OCI-LY7 (cell line): ENCODE measurements at places on chromosomes 3 and 15.

- no peak for DNase-seq
Measured at GRCh38 chr3:132622761-132623160, 25.7 kb downstream of the ACKR4 start.

- no peak for DNase-seq
Measured at GRCh38 chr3:62378311-62378789, 5.0 kb upstream of the FEZF2 start.

DNA sequence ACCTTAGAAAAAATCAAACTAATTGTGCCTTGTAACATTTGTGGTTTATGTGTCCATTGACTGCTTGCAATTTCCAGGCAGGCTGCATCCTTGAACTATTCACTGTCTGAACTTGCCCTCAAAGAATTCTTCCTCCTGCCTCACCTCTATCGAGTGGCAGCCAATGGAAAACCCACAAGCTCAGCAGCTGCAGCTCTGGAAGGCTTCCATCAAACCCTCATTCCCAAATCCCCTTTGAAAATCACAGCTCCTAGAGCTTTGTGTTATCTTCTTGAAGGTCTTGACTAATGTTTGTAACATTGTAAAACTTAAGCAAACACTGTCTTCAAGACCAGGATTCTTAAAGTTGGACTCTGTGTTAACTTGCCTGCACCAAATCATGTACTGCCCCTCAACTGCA lies 81.1 kb downstream of the FILIP1L start:
- DNase-seq, result no peak

- DNase-seq, result no peak
Measured at GRCh38 chr3:181887685-181888084, 176.0 kb downstream of the SOX2 start.

GRCh38 chr15:75368689-75369239 lies 357 bp upstream of the MAN2C1 start:
- DNase-seq, result no peak

DNA sequence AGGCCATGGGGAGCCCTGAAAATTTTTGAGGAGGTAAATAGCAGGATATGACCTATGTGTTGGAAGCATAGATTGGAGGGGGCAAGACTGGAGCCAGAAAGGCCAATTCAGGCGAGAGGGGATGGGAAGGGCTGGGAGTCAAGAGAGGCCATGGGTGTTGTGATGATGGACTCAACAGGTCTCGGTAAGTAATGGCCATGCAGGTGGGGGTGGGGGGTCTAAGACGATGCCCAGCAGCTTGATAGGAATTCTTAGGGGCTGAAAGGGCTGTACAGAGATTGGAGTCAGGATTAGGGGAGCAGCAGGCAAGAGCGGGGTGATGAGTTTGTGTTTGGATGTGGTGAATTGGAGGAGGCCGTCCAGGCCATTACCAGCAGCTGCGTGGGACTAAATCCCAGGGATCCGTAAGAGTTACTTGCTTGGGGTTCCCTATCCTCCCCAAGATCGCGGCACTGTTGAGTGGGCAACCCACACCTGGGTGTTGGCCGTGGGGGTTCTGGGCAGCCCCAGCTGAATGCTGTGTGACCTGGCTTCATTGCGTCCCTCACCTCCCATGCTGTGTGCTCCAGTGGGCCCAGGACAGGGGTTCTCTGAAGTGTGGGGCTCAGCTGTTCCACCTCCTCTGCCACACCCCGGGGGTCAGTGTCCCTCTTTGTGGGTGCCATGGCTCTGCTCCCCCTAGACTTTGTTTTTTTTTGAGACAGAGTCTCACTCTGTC lies 41.8 kb upstream of the CHRNB4 start:
- no peak for DNase-seq

GRCh38 chr3:137360531-137361201 lies 402.9 kb downstream of the IL20RB start:
- no peak for DNase-seq

DNA sequence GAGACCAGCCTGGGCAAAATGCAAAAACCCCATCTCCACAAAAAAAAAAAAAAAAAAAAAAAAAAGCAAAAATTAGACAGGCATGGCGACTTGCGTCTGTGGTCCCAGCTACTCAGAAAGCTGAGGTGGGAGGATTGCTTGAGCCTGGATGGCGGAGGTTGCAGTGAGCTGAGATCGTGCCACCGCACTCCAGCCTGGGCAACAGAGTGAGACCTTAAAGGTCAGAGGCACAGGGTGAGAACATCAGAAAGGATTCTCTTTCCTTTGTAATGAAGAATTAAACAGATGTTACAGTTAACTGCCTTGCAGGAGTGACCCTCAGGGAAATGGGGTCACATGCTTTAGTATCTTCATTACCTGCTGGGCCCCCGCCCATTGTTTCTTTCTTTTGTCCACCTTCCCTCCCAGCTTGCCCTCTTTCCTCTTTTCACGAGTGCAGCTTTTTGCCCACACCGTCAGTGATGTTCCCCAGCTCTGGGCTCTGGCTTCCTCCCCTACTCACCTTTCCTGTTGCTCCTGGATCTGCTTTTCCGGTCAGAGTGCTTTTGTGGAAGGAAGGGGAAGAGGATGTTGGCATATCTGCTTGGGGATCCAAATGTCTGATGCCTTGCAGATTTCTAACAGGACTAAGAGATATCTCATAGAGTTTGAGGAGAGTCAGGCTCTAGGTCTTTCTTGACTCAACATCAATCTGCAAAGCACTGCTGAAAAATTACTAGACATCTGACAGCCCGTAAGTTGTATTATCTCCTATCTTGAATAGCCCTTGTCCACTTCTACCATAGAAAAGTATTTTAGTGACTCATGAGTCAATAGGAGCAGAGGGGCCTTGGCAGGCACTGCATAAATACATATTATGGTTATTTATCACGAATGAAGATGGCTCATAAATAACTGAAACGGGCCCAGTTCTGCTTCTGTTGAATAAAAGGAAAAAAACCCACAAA lies 35.6 kb upstream of the NDUFB4 start:
- DNase-seq, result no peak
